ENCODE measurements at places on chromosomes 7 and 10. TPM values are rescaled to one million over a fixed set of nuclear protein-coding genes. Genes with fewer than 3 reads are reported as not detected.
A peak's percentile ranks its signal among the peaks of the same experiment; 100 is the strongest.

Gene AKR1C3
- total RNA-seq: 0.56 TPM

GRCh38 chr7:128197989-128198580 is 43.0 kb upstream of the LEP start:
- peak; percentile 66 for DNase-seq

GRCh38 chr7:130695840-130696239 is 9.5 kb upstream of the TSGA13 start:
- DNase-seq: peak; percentile 8

DNA sequence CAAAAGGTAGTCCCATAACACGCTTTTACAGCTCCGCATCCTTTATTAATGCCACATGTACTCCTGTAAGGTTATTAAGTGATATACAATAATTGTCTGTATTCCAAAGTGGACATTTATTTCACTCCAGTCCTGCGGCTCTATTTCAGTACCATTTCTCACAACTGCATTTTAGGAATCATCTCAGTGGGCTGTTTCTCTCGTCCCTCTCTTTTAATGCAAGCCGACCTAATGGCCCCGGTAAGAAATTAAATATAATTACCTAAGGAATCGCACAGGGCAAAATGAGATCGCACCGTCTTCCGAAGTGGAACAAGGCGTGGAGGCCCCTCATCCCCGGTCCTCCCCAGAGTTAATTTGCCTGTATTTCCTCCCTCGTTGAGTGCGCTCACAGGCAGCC is 216.5 kb downstream of the RAB11FIP2 start:
- no peak for DNase-seq

DNA sequence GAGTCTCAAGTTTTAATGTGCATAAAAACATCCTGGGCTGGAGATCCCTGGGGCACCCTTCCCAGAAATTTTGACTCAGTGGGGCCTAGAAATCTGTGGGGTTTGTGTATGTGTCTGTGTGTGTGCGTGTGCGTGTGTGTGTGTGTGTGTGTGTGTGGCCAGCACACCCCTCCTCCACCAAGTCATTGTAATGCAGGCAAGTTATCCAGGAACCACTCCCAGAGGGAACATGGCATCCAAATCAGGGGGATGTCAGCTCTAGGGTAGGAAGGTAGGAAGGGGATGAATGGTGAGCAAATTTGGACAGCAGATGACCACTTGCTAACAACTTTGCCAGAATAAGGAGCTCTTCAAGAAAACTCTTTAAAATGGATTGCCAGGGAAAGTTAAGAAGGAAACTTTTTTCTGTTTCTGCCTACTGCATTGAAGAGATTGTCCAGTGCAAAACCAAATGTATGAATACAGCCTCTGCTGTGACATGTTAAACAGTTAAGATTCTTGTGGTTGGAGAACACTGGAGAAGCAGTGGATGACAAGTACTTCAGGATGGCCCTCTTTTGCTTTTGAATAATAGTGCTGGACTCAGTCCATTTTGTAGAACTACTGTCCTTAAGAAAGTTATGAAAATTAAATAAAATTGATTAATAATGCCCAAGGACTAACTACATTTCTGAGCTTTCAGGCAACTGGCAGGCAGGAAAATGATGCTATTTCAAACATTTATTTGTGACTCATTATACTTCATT is 12.3 kb downstream of the STAMBPL1 start:
- no peak for DNase-seq

Gene SMO
- total RNA-seq: 10.9 TPM

GRCh38 chr7:25567430-25567829 is 339.1 kb upstream of the NPVF start:
- no peak for DNase-seq

DNA sequence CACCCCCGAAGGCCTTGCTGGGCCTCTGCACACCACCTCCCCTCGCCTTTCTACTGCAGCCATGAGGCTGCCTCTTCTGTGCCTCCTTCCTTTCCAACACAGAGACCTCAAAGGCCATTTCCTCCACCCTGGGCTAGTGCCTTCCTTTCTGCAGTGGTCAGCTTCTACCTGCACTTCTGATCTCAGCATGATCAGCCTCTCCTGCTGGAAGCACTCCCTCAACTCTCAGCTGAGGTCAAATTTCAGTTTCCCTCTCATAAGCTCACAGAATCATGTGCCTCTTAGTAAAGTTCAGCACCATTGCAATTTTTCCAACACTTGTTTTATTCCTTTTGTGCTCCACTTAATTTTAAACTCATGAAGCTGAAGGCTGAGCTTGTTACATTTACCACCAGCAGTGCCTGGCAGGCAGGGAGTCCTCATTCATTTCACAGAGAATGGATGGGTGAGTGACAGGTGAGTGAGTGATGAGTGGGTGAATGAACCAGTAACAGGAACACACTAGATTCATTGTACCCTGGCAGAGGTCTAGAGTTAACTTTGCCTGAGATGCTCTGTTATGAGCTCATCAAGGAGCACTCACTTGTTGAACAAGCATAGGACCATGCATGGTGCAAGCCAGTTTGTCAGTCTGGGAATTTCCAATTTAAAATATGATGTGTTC is 124.0 kb upstream of the PRSS58 start:
- no peak for DNase-seq

DNA sequence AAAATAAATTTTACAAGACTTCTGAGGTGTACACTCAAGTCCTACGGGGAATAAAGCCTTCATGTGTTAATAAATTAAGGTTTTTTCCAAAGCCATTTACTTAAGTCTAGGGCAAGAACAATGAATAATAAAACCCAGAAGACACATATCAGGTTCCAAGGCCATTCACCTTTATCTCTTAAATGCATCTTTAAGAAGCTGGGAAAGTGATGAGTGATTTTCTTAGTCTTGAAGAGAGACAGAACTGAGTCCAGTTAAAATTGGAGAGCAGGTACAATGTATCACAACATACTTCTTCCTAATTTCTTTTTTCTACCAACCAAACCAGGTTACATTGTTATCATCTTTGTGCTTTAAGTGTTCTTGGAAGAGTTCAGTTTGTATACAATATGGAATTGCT is 189.5 kb downstream of the RAPGEF5 start:
- DNase-seq: no peak

DNA sequence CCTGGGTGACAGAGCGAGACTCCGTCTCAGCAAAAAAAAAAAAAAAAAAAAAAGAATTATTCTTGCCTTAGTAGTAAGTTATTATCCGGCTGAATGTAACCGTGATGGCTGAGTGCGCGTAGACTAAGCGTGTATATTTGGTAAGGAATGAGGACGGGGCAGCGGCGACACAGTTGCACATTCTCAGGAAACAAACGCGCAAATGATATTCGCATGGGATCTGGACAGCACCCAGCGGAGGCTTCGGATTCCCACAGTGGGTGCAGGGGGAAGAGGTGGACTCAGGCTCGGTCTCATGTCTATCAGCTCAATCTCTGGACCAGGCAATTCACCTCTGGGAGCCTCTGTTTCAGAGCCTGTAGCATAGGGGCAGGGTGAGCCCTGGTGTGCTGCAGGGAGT is 29.1 kb downstream of the PAPOLB start:
- no peak for DNase-seq

Gene IL6
- total RNA-seq: 0.28 TPM

- no peak for DNase-seq
These were observed 5.3 kb downstream of the CPA1 start for GRCh38 chr7:130385600-130386066.

Gene FFAR4
- not detected for total RNA-seq

DNA sequence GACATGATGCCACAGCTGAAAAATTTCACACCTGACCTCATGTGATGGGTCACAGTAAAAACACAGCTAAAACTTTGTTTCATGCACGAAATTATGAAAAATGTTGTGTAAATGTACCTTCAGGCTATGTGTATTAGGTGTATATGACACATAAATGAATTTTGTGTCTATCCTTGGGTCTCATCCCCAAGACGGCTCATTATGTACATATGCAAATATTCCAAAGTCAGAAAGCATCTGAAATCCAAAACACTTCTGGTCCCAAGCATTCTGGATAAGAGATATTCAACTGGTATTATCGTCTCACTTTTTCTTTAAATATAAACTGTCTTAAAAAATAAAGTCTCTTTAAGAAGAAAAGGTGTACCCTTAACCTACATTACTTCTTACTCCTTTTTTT is 145.4 kb downstream of the ATXN7L1 start:
- DNase-seq: no peak

- DNase-seq: no peak
These were observed 35.8 kb upstream of the SDHAF3 start for GRCh38 chr7:97081521-97082300.

Gene PTF1A
- not detected for total RNA-seq

GRCh38 chr7:102832674-102833073 is 80.1 kb upstream of the LRRC17 start:
- DNase-seq: no peak

Gene SLC39A12
- total RNA-seq: not detected

GRCh38 chr7:23287612-23288011 is 11.5 kb upstream of the MALSU1 start:
- DNase-seq: no peak

Gene MRLN
- not detected for total RNA-seq

DNA sequence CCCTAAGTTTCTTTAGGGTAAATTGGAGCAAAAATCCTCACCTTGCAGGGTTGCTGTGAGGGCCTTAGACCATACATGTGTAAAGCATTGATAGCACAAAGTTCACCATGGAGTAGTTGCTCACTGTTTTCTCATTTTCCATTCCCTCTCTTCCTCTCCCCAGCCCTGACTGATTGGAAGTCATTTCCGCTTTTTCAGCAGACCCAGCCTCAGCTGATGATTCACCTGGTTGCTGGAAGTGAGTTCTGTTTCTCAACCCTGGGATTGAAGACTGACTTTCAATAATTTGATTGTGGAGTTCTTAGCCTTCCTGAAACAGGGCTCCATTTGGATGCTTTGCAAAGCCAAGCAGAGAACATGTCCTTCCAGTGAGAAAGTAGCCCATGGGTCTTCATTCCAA is 107.0 kb downstream of the PLXNA4 start:
- DNase-seq: no peak

DNA sequence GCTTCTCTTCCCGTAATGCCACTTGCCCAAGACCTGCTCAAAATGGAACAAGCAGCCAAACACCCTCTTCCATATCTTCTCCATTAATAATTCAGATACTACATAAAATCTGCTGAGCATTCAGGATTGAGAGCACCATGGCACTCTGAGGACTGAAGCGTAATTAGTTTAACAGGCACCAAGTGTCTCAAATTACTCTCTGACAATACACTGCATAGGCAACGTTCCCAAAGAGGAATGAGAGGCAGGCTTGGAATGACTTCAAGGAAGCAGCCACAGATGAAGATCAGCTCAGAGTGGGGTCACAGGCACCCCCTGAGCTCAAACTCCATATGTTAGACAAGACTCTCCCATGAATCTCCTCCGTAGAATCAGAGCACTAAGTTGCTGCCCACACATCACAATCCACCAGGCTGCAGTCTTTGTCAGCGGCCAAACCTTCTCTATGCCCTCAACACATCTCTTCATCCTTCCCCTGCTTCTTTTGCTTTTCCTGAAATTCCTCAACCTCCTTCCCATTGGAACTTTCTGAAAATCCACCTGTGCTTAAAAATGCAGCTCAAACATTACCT is 4.7 kb upstream of the ABLIM1 start:
- no peak for DNase-seq

DNA sequence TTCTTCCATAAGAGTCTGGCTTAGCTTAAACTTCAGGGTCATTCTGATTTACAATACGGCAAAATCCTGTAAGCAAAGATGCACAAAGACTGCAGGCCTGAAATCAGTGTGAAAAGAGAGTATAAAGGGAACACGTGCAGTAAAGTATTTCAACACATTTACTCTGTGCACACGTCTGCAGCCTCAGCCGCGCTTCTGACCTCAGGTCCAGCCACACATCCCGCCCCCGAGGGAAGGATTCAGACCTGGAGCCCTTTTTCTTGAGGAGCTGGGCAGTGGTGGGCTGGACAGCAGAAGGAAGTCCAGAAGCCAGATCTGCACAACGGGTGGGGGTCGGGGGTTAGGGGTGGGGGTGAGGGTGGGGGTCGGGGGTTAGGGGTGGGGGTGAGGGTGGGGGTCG is 58.9 kb upstream of the FAM20C start:
- no peak for DNase-seq

Gene ZNF33B
- total RNA-seq: 11.0 TPM

GRCh38 chr7:17126413-17127268 is 171.8 kb upstream of the AHR start:
- DNase-seq: no peak

Data from foreskin keratinocyte (primary cell).